ENCODE measurements at places on chromosomes 4 and X.

DNA sequence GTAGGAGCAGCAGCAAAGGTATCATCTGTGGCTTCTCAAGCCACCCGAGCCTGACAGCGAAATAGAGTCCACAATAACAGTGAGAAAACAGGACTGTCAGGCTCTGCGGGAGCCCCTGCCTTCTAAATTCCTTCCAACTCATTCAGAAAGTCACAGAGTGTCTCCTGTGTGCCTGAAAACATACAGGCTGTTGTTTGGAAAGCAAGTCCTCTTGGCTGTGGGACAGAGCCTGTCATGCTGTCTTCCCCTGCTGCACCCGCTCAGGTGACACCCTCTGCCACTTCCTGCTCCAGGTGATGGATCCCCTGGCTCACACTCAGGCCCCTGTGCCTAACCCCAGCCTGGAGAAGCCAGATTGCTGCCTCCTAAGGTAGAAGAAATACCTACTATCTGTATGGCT is 152.3 kb downstream of the RAB28 start:
- DNase-seq = no peak

GRCh38 chrX:53440621-53441517 is 6.7 kb upstream of the HSD17B10 start:
- peak; percentile 75 for DNase-seq

GRCh38 chr4:32909736-32910135 is 2189.6 kb downstream of the PCDH7 start:
- DNase-seq = no peak

DNA sequence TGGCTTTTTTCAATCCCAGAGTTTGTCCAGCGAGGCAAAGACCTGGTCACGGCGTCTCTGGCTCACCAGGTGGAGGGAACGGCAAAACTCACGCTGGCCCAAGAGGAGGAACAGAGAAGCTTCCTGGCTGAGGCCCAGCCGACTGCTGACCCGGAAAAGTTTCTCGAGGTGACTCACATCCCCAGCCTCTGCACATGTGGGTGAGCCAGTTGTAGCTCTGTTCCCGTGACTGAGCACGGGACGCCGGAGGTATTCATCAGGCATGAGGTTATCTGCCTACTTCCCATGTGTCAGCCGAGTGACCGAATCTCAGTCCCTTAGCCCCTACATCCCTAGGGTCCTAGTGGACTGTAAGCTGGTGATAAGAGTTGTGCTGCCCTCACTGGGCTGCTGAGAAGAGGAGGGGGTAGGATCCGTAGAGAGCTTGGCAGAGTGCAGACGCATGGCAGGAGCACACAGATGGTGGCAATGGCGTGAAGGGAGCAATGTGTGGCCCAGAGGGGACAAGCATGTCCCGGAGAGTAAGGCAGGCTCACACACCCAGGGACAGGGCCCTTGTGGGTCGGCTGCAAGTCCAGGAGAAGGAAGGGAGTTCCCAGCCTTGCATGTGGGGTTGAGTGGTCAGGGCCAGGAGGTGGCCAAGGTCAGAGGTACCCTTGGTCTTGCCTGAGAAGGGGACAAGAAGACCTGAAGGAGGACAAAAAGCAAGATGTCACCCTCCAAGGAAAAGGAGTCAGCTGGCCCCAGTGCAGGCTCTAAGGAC is 42.9 kb downstream of the EVC start:
- DNase-seq = peak; percentile 45

GRCh38 chr4:175386776-175387507 is 425.1 kb downstream of the GPM6A start:
- no peak for DNase-seq

- no peak for DNase-seq
Observed at GRCh38 chr4:576991-577498, 950 bp upstream of the TMEM271 start.

DNA sequence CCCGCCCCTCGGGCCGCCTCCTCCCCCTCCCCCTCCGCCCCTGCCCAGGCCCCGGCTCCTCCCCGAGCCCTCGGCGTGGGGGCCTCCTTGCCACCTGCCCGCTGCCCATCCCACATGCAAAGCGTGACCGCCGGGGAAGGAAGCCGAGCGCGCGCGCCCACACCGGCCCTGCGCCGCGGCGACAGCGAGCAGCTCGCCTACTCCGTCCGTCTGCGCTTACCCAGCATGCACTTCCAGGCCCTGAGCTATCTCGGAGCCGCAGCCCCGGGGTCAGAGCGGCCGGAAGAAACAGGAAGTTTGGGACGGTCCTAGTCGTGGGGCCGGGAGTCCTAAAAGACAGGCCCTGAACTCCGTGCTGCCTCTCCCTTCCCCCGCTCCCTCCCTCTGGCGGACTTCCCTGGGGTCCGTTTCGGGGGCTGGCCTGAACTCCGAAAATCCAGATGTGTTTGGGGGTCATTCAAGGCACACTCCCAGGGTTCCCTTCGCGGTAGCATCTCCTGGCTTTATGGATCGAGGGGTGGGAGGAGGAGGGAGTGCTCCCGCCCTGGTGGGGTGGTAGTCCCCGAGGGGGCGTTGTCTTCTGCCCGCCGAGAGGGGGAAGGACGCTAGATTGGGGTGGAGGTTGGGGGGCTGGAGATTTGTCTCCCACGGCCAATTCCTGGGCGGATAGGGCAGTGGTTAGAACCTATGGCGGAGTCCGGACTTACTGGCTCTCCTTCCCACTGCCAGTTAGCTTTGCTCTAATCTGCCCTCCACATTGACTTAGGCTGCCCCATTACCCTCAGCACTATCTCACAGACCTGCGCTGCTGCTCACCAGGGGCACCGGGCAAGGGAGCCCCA is 25.0 kb upstream of the BCORL1 start:
- peak; percentile 85 for DNase-seq

- no peak for DNase-seq
Observed at GRCh38 chr4:54224996-54225597, 4.0 kb upstream of the PDGFRA start.

- no peak for DNase-seq
Observed at GRCh38 chr4:123943976-123944375, 547.4 kb downstream of the SPRY1 start.

- DNase-seq = peak; percentile 32
Observed at GRCh38 chrX:68822641-68823410, 6.0 kb upstream of the EFNB1 start.

DNA sequence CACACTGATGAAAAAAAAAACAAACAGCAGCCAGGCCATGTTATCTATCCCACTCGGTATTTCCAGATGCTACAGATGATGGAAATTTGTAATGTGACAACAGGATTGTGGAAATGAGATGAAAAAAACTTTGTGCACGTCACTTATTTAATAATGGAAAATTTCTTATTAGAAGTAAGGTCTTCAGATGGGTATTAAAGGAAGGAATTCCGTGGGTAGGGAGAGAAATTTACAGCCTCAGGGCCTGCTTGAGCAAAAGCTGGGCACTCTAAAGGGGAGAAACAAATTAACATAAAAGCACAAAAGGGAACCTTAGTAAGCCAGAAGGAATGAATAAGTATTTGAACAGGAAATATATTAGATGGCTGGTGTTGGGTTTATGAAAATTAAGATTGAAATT is 4.2 kb upstream of the PKD2 start:
- DNase-seq = no peak

DNA sequence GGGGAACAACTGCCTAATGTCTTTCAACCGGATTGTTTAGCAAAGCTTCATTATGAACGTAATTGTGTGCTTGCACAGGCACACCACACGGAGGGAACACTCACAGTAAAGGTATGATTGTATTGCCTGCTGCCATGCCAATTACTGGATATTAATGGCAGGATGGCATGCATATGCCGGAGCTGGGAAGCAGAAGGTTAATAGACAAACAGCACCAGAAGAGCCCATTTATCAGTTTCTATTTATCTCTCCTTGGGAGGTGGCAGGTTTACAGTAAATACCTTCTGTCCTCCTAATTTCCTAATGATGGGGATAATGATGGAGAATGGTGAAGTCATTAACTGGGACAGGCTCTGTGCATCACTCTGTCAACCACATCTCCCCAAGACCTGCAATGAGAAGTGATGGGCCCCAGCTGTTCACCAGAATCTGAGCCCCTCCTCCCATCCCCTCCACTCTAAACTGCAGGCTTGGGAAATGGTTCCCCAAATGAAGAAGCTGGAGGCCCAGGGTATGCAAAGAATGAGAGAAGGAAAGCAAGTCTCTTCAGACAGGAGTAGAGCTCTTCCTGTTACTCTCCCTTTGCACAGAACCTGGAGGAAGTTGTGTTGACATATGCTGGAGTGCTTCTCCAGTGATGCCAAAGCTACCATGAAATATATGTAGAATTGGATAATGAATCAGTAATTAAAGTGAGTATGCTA is 160.8 kb downstream of the NAA11 start:
- DNase-seq = no peak

DNA sequence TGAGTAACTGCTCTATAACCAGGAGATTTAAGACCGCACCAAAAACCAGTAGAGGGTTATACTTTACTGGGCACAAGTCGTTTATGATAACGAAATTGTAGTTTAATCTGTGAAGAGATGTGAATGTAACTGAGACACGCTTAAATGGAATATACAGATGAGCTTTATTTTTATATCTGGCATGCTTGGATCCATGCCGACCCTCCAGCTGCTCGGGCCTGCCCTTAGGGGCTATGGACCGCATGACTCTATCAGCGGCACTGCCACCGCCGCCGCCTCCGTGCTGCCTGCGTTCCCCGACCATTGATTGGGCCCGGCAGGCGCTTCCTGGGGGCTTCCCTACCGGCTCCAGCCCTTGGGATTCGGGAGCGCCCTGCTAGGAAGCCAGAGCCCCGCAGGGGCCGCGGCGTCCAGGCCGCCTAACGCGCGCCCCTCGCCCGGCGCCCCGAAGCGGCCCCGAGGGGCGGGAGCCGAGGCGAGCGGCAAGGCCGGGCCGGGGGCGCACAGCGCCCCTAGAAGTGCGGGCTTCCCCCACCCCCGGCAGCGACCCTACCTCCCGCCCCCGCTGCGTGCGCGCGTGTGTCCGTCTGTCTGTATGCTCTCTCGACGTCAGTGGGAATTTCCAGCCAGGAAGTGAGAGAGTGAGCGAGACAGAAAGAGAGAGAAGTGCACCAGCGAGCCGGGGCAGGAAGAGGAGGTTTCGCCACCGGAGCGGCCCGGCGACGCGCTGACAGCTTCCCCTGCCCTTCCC is at the start of gene NFKB1:
NFKB1 (plus strand) TSS at position 664 of the 751 bp plus-strand sequence. CDS start 24,160 bp downstream, outside the sequence.
- DNase-seq = peak; percentile 99

DNA sequence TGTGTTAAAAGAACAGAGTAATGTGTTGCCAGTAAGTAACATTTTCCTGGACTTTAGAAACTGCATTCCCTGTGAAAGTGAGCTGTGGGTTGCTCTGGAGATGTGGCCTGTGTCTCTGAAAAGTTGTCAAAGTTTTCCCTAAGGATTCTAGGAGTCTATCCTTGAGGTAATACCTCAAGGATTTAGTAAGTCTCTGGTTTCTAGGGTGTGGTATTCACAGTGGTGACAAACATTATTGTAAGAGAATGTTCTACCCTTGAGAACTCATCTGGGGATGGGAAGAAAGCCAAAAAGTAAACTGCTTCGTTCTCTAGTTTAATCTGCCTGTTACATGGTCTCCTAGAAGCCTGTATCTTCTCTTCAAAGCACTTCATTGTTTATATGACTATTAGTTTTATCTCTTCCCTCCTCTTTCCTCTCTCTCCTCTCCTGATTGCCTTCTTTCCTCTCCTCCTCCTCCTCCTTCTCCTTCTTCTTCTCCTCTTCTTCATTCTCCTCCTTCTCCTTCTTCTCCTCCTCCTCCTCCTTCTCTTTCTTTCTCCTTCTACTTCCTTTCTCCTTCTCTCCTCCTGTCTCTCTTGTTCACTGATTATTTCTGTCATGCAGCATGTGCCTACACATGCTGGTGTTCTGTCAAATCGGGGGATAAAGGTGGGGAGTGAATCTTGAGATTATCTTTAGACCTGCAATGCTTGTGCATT is 321.3 kb downstream of the PTTG2 start:
- no peak for DNase-seq

Measured in suppressor macrophage treated with lipopolysaccharide for 1 hour (primary cell).